Astrocyte of the hippocampus (primary cell): ENCODE measurements at places on chromosomes 16 and 17.

DNA sequence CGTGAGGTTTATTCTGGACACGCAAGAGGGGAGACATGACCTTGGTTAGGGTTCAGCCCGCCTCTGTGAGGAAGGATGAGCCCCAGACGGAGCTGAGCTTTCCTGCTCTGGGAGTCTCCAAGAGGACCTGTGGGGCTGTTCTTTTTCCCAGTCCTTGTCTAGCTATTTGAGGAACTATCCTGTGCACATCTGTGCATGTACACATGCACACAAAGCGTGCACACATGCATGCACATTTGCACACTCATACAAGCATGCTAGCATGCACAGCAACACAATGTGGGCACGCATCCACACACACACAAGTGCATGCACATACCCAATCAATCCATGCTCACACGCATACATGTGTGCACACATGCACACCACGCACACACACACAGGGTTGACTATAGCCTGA, 40.4 kb downstream of the ABCC6 start:
- no peak for DNase-seq

GRCh38 chr17:77254951-77255825, 114.4 kb downstream of the SEC14L1 start:
- DNase-seq: peak; percentile 95

DNA sequence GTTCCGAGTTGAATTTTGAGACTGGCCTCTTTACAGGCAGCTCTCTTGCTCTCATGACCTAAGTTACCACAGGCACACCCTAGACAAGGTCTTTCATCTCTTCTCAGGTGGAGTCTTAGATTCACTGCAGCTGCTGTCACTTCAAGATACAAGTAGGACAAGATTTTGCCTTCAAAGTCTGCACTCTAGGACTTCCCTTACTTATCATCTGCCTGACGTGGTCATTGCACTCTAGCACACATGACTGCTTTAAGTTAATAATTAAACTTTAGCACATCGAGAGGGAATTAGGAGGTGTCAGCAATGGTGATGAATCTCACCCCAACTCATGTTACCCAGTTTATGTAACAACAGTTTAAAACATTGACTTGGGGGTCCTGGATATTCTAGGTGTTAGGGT, 25.6 kb downstream of the RNF135 start:
- no peak for DNase-seq

- DNase-seq: no peak
Observed at GRCh38 chr17:74898376-74898946, 5.0 kb upstream of the FADS6 start.

DNA sequence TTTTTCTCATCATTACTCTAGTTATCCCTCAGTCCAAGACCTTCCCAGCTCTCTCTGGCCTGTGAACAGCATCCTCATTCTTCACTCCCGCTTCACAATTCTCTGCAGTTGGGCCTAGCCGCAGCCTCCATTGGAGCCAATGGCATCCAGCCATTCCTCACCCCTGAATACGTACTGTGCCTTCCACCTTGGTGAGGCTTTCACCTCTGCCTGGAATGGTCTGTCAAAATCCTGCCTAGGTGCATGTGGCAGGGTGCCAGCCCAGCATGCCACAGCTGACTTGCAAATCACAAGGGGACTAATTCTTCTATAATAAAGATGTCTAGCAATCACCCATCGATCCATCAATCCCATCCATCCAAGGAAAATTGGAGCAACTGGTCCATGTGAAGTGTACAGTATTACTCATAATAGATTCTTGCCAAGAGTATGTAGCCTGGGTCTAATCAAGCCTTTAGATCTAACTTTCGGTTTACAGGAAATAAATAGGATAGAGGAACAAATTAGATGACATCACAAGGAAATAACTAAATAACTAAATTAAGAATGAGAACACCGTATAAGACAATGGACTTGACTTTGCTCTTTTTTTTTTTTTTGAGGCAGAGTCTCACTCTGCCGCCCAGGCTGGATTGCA, 5.1 kb upstream of the CX3CL1 start:
- no peak for DNase-seq

GRCh38 chr17:1960545-1960912, 64.6 kb downstream of the RTN4RL1 start:
- no peak for DNase-seq

GRCh38 chr17:72971226-72971880, 121.1 kb downstream of the SLC39A11 start:
- DNase-seq: no peak

DNA sequence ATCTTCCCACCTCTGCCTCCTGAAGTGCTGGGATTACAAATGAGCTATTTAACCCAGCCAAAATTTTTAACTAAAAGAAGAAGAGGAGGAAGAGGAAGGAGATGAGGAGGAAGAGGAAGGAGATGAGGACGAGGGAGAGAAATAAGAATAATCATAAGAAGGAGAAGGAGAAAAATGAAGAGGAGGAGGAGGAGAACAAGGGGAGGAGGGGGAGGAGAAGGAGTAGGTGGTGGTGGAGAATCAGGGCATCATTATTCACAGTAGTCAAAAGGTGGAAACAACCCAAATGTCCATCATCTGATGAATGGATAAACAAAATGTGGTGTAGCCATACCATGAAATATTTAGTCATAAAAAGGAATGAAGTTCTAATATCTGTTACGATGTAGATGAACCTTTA, 21.2 kb upstream of the MGAT5B start:
- no peak for DNase-seq

DNA sequence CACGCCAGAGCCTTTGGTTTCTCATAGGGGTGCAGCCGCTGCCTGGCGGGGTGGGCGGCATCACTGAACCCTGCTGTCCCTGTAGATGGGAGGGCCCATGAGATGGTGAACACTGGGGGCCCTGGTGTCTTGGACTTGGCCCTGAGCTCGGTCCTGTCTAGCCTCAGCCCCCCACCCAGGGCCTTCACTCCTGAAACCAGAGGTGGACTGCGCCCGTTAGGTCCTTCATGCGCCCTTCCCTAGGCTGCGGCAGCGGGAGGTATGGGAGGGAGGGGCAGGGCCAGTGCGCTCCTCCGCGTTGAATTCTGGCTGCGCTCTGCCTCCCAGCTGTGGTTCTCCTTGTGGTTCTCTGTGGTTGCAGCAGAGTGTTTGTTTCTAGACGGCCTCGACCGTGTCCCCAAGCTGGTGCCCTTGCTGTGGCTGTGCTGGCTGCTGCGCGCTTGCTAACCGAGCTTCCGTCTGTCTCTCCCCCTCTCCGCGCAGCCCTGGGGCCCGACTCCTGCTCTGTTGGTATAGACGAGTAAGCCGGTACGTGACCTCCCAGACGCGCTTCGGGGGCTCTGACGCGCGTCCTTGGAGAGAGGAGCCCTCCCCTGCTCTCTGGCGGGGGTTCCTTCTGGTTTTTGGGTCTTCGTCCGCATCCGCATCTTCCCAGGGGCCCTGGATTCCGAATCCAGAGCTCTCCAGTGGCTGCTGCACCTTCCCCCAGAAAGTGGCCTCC, 7.4 kb upstream of the NUDT16L1 start:
- DNase-seq: no peak

DNA sequence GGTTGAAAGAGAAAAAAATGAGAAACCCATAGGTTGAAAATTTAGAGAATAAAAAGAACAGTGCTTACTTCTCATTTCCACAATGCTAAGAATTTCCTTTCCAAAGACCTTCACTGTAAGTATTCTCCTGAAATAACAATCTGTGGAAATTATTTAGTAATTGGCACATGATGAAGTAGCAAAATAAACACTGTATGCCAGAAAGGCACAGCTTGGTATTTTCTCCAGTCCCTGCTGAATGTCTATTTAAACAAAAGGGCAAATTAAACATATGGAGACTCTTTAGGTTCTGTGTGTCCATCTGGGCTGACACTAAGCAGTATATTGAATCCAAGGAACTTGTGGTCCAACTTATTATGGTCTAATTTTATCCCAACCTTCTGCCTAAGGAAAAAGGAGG, 46.1 kb downstream of the CHCT1 start:
- no peak for DNase-seq

GRCh38 chr17:37111329-37111728, 162.6 kb downstream of the AATF start:
- no peak for DNase-seq

DNA sequence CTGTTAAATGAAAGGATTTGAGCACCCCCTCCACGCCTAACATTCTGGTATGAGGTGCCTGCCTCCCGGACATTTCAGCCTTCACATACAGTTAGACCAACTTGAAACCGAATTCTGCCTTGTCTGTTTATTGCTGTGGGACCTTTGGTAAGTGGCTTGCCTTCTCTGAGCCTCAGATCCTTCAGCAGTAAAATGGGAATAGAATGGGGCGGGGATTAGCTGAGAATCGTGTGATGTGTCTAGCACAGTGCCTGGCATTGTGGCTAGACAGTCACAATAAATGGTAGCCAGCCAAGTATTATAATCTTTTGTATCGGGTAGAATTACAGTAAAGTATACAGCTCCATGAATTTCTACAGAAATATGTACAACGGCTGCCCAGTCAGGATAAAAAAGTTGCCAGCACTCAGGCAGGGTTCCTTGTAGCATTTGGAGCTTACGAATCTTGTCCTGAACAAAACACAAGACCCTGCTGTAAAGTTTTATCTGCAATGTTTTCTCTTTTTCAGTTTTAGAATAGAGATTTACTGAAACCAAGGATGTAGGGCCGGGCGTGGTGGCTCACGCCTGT, 786 bp downstream of the TMC7 start:
- DNase-seq: no peak

- no peak for DNase-seq
Observed at GRCh38 chr17:82248815-82249674, 20.2 kb downstream of the SLC16A3 start.

DNA sequence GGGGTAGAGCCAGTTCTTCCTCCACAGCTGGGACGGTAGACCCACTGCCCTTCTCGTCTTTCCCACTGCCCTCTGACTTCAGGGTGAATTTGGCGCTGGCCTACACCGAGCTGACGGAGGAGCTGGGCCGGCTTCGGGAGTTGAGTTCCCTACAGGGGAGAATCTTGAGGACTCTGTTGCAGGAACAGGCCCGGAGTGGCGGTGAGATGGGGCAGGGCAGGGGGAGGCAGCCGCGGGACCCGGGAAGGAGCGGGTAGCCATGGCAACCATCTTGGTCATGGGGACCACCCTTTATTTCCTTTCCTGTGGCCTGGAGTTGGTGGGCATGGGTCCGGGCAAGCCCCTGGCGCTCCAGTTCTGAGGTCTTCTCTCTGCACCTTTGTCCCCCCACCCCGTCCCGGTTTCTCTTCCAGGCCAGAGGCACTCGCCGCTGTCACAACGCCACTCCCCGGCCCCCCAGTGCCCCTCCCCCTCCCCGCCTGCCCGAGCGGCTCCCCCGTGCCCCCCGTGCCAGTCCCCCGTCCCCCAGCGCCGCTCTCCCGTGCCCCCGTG, 14.4 kb downstream of the TBKBP1 start:
- no peak for DNase-seq

DNA sequence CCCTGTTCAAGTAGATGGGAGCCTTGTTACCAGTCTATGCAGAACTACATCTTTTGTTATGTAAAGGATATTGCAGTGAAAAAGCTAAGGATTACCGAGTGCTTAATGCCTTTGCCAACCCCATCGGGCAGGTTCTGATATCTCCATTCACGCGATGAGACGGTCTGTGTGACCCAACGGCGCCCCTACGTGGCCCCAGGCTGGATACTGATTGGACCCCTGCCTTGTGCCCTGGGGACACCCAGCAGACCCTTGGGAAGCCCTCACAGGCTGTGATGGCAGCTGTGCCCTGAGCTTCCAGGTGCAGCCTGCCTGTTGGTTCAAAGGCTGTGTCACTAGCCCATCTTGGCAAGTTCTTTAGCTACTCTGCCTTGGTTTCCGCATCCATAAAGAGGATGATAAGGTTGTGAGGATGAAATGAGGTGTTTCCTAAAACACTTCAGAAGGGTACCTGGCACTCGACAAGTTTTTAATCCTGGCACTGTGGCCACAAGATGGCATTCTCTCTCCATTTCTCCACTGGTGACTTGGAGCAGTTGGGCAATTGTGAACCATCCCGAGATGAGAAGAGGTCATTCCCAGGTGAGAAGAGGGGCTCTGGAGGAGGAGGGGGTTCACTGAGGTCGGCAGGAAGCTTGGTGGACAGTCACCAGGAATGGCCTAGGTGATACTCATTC, 33.6 kb downstream of the HAPSTR1 start:
- no peak for DNase-seq

GRCh38 chr16:85754413-85754812, 3.5 kb upstream of the C16orf74 start:
- DNase-seq: no peak

- DNase-seq: no peak
Observed at GRCh38 chr16:74090871-74091270, 205.7 kb upstream of the PSMD7 start.

- DNase-seq: no peak
Observed at GRCh38 chr17:28748852-28749515, 5.2 kb downstream of the TRAF4 start.

GRCh38 chr17:77708049-77708448, 250.5 kb upstream of the TNRC6C start:
- DNase-seq: no peak

DNA sequence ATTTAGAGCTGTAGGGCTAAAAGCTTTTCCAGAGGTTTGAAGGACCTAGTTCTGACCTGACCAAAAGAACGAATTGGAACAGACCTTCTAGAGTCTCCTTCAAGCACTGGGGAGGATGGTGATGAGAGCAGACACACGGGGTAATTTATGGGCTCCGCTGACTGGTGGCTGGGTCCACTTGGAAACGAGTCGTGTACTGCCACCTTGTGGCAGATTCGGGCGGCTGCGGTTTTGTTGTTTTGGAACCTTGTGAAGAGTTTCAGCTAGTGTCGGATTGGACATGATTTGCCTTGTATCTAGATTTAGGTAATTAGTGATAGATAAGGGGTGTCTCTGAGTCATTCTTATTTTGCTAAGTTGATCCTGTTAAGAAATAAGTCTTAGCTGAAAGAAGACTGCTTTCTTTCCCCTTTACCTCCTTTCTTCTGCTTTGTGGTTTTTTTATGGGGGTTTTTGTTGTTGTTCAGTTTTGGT, 98.9 kb downstream of the AATF start:
- DNase-seq: peak; percentile 91

DNA sequence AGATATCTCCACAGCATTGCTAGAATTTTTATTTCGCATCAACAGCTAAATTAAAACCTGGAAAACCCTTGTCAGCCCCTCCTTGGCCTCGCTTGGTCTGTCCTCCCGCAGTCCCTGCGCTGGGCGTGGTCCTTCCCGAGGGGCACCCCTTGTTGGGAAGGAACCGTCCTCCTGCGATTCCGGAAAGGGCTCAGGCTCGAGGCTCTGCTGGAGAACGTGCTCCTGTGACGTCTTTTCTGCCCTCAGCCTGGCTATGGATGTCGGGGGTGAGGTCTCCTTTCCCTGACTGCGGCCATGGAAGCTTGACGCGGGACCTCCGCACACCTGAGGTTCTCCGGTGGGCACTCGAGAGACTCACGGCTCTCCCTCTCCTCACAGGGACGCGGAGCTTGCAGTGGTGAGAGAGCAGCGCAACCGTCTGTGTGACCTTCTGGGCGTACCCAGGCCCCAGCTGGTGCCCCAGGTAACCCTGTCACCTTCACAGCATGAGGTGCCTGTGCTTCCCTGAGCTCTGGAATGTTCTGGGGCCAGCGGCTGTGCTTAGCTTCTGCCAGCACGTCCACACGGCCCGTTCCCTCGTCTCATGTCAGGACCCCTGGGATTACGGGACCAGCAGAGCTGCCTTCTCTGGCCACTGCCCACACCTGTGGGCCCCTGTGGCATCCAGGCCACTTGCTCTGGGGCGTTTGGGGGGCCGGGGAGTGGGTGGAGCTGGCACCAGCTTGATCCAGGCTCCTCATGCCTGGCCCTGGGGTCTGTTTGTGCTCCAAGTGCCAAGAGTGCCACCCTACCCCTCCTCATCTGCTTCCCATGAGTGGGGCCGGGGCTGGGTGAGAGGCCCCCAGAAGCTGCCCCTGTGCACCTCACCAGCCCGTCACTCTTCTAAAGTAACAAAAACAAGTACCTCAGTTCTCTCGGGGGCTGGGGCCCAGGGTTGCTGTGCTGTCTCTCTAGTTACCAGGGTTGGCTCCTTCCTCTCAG, 101.5 kb upstream of the ZNF750 start:
- no peak for DNase-seq
